ENCODE measurements at places on chromosomes 6 and 20. TPM values are rescaled to one million over a fixed set of nuclear protein-coding genes. Genes with fewer than 3 reads are reported as not detected.

The FAM217A gene
- 2.1 TPM for polyA plus RNA-seq

GRCh38 chr6:122692807-122693580 is 82.8 kb downstream of the PKIB start:
- DNase-seq: no peak

DNA sequence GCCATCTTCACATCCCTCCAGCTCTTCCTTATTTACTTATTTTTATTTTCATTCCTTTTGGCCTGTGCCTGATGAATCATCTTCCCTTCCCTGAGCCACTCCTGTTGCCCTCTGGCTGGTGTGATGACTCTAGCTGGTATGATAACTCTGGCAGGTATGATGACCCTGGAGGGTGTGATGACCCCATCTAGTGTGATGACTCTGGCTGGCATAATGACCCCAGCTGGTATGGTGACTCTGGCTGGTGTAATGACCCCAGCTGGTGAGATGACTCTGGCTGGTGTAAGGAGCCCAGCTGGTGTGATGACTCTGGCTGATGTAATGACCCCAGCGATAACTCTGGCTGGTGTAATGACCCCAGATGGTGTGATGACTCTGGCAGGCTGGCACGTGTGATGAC is 426.8 kb downstream of the QKI start:
- no peak for DNase-seq

DNA sequence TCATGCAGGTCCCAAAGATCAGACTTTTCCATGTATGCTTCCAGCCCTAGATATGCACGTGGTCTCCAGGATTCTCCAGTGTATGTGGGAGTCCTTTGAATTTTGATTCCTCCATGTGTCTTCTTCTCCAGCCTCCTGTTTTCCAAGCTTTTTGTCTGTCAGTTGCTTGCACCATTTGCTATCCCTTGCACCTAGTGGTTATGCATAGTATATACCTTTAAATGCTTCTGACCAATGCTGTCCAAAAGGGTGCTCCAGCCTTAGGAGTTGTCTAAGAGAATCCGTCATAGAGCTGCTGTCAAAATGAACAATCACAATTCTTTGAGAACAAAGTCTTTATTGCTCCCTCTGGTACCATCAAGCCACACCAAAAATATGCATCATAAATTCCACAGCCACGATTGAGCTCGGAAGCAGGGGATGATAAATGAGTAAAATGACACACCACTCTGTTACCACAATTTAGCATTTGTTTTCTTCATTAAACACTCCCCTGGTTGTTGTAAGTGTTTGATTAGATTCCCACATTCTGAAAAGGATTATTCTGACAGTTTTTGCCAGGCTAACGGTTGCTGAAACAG is 706.2 kb upstream of the GJE1 start:
- no peak for DNase-seq

DNA sequence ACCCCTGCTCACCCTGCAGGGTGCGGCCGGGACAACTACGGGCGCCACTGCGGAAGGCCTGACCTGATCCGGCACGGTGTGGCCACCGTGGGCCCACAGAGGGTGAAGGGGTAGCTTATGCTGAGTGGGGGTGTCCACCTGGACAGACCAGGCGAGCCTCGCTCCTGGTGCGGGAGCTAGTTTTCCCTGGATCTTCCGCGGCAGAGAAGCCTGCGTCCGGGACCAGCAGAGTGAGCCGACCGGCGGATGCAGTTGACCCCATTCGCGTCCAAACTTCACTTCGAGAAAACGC is 38.2 kb downstream of the NCR2 start:
- no peak for DNase-seq

DNA sequence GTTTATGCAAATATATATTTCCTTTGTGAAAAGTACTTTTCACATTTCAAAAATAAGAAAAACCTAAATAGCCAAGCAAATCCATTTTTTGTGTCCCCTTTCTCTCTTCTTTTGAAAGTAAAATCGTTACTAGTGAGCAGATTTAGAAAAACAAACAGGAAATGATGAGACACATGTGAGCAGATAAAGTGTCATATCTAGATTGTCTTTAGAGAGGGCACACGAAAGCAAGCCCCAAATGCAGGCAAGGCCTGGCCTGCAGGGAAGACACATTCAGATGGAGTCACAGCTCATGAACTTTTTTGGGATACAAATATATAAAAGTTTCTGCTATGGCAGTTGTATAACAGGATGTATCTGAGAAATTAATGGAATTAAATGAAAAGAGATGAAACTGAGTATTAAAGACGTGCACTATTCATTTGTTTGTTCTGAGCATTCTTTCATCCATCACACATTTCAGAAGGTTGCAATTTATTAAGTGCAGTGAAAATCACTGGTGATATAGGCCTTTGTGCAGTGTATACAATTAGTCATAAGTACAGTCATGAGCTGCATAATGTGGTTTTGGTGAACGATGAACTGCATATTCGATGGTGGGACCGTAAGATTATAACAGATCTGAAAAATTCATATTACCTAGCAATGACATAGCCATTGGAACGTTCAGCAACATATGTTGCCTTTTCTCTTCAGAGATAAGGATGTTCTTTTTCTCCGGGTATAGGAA is 101.4 kb downstream of the PACRG start:
- no peak for DNase-seq

GRCh38 chr20:12874933-12875332 is 133.8 kb upstream of the SPTLC3 start:
- no peak for DNase-seq

DNA sequence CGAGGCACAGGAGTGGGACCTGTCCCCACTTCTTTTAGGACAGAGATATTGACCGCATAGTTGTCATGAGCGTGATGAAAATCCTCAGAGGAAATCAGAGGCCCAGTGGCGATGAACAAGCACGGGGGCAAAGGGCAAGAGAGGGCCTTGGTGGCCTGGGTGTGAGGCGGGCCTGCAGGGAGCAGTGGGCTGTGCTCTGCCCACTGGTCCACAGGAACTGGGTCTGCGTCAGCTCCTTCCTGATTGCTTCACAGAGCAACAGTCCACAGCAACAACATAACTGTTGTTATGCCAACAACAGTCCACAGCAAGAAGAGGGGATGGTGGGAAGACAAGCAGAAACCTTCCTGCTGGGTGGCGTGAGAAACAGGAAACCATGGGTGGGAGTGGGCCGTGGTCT is 335.6 kb downstream of the ZFAND3 start:
- peak; percentile 45 for DNase-seq

DNA sequence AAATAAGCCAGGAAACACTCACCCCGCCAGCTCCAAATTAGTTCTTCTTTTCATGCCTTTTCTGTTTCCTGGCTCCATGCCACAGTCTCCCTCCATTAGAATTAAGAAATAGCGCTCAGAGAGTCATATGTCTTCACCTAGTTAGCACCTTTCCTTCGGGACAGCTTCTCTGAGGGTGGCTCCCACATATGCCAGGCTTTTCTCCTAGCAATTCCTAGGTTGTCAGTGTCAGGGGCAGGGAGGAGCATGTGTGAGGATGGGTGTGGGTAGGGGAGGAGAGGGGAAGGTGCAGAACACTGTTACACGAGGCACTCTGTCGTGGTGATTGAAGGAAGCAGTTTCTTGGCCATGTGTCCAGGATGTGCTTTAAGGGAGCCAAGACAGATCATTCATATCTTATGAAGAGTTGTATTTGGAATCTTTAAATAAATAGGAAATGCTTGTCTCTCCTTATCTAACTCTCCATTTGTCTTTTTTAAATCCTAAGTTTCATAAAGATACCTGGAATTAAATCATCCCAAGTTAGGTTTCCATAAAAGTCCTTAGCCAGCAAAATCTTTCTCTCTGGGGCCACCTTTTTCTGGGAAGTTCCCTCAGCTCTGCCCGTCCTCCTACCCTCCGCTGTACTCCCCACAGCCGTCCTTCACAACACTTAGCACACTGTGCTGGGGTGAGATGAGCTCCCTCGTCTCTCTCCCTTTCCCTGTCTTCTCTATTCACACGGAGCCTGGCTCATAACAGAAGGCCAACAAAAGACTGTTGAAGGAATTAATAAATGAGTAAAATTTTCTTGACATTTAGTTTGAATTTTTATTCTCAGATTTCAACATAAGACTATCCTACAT is 361.0 kb downstream of the CD83 start:
- DNase-seq: peak; percentile 42

Measured in right lung (tissue), 10 donors.